NCI-H1694 treated with DMSO at 0.1 percent for 48 hours (cell line): ENCODE measurements at places on chromosomes 3 and 15.

DNA sequence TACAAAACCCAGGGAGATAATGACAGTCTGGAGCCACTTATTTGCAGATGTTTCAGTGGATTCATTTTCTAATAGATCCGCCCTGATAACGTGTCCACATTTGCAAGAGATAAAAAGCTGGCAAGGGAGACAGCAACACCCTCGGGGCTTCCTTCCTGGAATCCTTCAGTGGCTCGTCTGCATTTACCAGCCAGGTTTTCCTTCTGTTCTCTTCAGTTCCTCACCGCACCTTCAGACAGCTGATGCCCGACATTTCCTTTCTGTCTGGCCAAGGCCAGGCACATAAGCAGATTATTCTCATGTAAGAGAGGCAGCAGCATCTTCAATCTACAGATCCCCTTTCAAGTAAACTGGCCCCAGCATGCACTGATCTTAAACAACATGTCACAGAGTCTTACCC, 56.2 kb upstream of the SPATA12 start:
- DNase-seq = no peak

DNA sequence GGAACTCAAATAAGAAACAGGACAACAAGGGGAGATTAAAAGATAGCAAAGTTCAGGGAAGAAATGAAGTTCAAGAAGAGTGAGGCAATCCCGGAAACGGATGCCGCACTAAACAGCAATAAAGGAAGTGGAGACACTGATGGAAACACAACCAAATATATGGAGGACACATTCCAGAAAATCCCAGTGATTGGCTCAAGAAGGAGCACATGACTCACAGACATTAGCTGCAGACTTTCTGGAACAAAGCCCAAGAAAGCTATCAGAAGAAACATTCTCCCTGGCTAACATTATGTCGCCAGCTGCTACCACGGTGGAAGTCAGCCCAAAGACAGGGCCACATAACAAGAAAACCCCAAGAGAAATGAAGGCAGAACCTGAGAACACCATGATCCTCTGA, 18.1 kb upstream of the VGLL4 start:
- DNase-seq = no peak

DNA sequence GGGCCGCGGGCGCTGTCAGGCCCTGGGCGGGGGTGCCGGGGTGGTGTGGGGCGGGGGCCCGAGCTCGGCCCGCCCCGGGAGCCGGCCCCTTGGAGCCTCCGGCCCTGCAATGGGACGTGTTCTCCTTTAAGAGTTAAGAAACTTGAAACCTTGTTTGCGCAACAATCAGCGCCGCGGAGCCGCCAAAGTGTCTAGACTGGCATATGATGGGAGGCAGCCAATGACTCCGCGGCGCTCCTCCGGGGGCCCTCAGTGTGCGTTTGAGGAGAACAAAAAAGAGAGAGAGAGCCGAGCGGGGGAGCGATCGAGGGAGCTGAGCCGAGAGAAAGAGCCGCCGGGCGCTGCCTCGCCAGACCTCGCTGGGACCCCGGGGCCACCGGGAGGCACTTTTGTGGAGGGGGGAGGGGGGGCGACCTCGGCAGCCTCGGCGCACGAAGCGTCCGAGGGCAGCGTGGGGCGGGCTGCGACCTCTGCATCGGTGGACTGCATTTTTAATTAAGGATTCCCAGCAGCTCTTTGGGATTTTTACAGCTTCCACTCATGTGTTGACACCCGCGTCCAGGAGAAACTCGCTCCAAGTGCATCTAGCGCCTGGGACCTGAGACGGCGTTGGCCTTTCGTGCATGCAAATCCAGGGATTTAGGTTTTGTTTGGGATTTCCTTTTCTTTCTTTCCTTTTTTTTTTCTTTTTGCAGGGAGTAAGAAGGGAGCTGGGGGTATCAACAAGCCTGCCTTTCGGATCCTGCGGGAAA, at the start of gene SMAD6:
Gene SMAD6, plus strand, starts transcription at position 202 of the 752 bp plus-strand sequence. CDS start 1,023 bp downstream, outside the sequence.
- DNase-seq = peak; percentile 75

DNA sequence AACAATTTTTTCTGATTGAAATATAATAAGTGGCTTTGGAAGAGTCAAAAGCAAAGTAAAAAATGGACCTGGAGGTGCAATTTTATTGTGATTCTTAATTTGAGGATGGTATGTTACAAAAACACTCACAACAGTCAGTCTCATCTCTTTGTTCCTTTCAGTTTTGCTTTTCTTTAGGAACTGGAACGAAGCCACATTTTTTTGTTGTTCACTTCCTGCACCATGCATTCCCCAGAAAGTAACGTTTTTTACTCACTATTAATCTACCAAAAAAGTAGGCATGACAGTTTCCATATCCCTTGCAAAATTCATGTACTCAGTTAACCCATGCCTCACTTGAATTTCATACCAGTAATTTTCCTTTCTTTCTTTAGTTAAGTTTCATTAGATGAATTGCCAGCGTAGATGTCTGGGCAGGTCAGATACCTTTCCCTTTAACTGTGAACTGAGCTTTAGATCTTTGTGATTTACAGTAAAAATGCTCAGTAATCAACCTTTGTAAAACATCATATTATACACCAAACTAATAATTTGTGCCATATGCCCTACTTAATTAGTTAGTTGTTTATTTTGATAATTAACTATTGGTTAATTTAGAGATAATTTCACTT, 384.3 kb downstream of the ROBO1 start:
- DNase-seq = no peak

DNA sequence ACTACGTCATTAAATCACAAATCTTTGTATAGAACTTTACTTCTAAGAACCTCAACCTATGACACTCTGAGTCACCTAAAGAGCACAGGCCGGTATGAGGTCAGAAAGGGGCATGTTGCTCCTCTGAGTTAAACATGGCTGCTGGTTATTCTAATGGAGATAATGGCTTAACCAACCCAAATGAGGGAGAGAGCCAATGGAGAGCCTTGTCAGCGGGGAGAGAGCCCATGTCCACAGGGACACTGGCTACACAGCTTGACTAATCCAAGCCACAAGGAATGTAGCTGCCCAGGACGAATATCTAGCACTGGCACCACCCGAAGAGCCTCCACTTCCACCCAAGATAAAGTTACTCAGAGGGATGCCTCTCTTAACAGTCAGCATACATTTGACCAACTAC, 77.0 kb upstream of the STAC start:
- DNase-seq = no peak

GRCh38 chr3:68787106-68787626, 145.2 kb downstream of the TAFA4 start:
- no peak for DNase-seq

GRCh38 chr3:138861798-138862197, 27.1 kb upstream of the PIK3CB start:
- no peak for DNase-seq

DNA sequence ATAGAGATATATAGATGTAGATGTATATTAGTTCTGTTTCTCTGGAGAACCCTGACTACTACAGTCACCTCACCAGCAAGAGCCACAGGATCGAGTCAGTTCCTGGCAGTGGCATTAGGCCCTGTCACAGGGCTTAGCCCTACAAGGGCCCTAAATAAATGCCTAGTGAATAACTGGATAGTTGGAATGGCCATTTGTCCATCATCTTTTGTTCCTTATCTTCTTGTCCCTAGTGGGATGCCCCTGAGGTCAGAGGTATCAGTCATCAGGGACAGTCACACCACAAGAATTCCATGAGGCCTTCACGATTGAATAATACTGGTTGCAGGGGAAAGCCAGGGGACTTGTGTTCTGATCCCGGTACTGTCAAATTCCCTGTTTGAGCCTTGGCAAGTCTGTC, 204.9 kb upstream of the PPP2R3A start:
- no peak for DNase-seq

DNA sequence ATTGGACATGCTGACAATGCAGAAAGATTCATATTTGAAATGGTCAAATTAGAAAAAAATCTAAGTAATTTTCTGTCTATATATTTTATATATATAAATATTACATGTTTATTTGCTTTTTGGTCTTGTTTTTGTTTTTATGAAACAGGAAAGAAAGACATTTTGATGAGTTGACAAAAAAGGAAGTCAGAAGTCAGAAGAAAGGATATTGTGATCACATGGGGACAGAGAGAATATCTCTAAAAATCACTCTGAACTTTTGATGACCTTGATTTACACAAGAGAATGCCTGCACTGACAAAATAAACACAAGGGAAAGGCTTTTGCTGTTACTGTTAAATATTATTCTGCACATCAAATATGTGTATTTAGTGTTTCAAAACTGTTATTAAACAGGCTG, 811.2 kb downstream of the SI start:
- no peak for DNase-seq

- DNase-seq = no peak
Measured at GRCh38 chr3:38163841-38164642, 1.3 kb upstream of the OXSR1 start.

DNA sequence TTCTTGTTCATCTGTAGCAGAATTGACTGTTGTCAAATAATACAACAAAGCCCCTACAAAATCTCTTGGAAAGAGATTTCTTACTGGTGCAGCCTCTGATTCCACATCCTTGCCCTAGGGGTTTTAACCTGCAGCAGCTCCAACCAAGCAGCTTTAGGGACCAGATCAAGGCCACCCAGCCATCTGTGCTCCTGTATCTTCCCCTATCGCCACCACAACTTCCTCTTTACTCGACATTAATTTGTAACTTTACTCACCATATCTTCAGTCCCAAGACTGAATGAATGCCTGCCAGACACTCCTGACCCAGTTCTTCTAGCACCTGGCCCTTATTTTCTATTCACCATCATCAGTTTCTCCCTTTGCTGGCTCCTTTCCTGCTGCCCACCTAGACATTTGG, 156.6 kb upstream of the IL12A start:
- no peak for DNase-seq

DNA sequence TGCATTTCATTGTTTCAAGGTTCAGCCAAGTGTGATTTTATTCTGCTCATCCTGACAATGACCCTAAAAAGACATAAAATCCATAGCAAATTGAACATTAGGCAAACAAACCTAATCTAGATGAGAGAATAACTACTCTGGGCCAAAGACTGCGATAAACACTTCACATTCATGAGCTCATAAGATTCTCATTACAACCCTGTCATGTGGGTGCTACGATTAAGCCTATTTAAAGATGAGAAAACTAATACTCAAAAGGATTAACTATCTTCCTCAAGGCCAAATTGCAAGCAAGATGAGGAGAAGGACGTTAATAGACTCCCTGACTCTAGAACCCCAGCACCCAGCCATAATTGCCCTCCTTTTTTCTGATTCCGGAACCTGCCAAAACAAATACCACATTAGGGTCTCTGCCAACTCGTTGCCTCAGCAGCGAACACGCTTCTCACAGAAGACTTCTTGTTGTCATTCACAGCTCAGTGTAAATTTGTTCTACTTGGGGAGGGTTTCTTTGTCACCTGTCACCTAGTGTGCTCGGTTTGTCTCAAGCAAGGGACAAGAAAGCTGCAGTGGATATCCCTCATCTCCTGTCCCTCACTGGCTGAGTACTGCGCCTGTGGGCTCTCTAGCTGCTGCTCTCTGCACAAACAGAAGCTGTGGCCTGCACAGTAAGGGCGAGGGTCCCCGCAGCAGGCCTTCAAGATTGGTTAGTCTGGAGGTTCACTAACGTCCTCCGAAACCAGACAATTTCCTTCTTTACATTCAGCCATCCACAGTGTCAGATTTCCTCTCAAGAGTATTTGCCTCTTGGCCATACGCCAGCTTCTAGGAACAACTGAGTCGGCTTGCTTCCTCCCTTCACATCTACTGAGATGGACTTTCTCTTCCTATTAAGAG, 200.0 kb upstream of the UBE2E2 start:
- peak; percentile 2 for DNase-seq

DNA sequence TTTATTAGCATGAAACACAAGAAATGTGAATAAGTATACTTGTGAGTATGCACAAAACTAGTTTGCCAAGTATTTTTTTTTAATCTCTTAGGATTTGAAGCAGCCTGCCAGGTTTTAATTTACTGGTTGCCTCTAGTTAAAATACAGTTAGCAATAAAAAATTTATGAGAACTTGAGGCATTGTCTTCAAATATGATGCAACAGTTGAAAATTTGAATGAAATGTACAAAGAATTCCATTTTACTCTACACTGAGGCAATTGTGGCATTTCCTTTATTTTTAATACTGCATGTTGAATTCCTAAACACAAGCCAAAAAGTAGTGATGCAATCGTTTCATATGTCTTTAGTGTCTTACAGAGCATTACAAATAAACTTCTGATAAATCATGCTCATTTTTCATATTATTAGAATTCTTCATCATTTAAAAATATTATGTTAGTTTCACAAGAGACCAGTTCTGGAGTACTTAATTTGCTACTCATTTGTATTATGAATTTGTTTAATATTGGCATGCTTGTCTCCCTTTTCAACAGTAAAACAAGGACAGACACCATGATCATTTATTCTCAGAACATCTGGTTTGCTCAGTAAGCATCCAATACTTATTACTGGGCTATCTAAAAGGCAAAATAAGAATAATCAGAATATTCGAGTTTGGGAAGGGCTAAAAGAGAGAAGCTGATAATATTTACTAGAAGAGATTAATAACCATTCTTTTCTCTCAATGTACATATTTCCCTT, 124.8 kb upstream of the PTX3 start:
- no peak for DNase-seq

- DNase-seq = no peak
Measured at GRCh38 chr3:72280876-72281275, 495.9 kb upstream of the PROK2 start.

GRCh38 chr3:140004271-140004670, 69.3 kb downstream of the CLSTN2 start:
- no peak for DNase-seq

- DNase-seq = no peak
Measured at GRCh38 chr15:81115054-81115939, 18.8 kb upstream of the CFAP161 start.

DNA sequence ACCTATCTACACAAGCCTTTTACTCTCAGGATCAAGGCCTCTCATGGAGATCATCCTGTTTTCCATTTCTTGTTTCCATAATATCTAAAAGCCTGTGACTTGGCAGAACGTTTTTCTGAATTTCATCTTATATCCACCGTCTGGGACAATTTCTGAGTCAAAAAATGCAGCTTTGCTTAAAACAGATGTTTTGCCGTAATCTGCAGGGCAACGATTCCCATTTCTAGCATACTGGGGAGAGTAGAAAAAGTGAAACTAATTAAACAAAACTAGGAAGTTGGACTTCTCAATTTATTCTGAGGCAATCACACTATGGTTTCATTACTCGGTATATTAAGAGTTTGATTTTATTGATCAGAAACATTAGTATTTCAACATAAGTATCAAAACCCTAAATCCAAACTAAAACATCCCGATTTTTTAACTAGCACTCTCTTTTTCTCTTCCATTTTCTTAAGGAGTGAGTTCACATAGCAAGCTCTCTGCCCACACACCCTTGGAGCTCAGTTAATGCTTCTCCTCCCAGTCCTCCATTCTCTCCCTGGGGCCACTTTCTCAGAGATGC, 33.6 kb downstream of the SPATA12 start:
- DNase-seq = no peak

DNA sequence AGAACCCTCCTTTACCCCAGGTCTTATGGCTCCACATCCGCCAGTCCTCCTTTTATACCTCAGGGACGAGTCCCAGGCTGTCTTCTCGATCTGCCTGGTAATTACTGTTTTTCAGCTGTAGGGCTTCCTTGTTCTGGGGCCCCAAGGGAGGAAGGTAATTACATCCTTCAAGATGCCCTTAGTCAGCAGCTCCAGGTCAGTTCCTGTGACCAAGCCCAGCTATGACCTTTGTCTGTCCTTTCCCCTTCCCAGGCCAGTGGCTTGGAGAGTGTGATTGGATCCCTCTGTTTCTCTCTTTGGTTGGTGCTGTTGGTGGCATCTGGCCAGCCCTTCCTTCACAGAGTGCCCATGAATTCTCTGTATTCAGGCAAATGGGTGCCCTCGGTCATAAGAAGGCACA, 92.6 kb downstream of the AAGAB start:
- DNase-seq = no peak

- no peak for DNase-seq
Measured at GRCh38 chr15:101086394-101087171, 165.3 kb downstream of the CHSY1 start.

GRCh38 chr3:111728566-111728935, 130.5 kb upstream of the PHLDB2 start:
- no peak for DNase-seq
